NCI-H524 (cell line): ENCODE measurements at places on chromosomes 16 and 17.
A peak's percentile ranks its signal among the peaks of the same experiment; 100 is the strongest.

DNA sequence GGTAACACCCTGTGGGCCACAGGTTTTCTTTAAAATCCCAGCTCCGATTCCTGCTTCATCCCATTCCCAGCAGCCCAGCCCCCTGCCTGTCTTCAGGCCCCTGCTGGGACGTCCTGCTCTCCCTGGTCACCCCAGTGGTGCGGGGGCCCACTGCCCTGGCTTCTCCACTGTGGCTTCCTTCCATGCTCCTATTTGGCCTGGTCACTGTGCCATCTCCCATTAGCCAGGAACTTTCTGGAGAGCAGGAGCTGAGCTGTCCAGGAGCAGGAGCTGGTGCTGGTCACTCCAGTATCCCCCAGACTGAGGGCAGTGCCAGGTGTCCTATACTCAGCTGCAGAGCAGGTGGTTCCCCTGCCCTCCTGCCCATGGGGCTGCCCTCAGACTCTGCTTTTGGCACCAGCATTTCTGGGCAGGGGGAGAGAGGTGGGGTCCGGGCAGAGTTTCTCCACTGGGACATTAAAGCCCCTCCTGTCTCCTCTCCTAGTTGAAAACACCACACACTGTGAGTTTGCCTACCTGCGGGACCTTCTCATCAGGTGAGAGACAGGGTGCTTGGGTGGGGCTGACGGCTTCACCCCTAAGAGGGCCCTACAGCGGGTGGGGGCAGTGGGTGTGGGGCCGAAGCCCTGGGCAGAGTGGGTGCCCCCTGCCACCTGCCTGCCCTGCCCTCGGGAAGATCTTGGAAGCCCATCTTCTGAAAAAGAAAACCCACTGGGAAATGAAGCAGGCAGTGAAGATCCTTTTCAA lies 356.2 kb downstream of the SEC14L1 start:
- no peak for DNase-seq

DNA sequence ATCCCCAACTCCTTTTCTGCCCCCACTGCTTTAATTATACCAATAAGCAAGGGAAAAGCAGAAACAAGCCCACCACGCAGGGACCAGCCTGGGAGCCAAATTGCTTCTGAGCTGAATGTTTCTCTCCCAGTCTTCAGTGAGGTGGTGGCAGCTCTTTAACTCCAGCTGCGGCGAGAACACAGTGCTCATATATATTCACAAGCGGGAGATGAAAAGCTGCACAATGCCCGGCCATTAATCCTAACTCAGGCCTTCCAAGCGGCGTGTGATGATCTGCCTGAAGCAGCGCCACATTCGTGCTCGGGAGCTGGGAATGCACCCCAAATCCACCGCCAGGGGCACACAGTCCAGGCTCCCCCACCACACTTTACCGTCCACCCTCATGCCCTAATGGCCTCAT lies 203.7 kb upstream of the SDK2 start:
- DNase-seq, result no peak

GRCh38 chr17:80795090-80795580 lies 196.5 kb upstream of the CHMP6 start:
- no peak for DNase-seq

- DNase-seq, result no peak
Observed at GRCh38 chr16:46889942-46890300, 5.8 kb downstream of the GPT2 start.

- no peak for DNase-seq
Observed at GRCh38 chr17:49830605-49831004, 17.3 kb downstream of the TAC4 start.

GRCh38 chr17:34171245-34171818 lies 83.8 kb upstream of the CCL2 start:
- peak; percentile 32 for DNase-seq

DNA sequence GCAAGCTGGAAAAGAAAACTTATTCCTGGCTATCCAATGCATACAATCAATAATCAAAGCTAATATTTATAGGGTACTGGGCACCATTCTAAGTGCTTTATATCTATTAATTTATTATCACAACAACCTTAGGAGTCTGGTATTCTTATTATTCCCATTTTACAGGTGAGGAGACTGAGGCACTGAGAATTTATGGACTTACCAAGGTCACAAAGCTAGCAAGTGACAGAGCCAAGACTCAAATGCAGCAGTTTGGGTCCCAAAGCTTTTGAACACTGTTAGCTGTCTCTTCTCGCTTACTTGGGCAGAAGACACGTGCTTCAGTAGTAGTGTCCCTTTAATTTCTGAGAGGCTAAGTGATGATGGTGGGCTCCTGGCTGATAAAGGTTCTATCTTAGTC lies 152.6 kb downstream of the AATF start:
- no peak for DNase-seq

- DNase-seq, result no peak
Observed at GRCh38 chr16:1918351-1919326, at the start of gene HS3ST6. HS3ST6 (minus strand) TSS chr16:1918415; CDS start chr16:1918323, 92 bp downstream.

GRCh38 chr17:79332011-79332554 lies 257.5 kb downstream of the ENGASE start:
- DNase-seq, result no peak

- no peak for DNase-seq
Observed at GRCh38 chr17:82056729-82057621, 5.3 kb downstream of the GPS1 start.

- no peak for DNase-seq
Observed at GRCh38 chr16:505479-506245, 21.9 kb upstream of the CAPN15 start.

- no peak for DNase-seq
Observed at GRCh38 chr16:79071424-79071823, 529.1 kb downstream of the MAF start.

DNA sequence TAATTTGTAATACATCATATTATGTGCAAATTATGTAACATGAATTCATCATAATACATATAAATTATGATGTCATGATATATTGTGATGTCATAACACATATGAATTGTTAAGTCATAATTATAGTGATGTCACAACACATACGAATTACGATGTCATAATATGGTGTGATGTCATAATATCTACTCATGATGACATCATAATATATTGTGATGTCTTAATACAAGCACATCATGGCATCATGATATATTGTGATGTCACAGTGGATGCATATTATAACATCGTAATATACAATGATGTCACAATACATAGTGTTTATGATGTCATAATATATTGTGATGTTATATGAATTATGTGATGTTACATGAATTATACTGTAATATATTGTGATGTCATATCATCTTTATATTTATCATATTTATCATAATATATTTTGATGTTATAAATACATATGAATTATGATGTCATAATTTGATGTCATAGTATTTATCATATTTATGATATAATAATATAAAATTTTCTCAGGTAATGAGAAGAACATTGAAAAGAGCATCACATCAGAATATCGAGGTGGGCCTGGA lies 1793.0 kb downstream of the TP53TG3F start:
- DNase-seq, result no peak

DNA sequence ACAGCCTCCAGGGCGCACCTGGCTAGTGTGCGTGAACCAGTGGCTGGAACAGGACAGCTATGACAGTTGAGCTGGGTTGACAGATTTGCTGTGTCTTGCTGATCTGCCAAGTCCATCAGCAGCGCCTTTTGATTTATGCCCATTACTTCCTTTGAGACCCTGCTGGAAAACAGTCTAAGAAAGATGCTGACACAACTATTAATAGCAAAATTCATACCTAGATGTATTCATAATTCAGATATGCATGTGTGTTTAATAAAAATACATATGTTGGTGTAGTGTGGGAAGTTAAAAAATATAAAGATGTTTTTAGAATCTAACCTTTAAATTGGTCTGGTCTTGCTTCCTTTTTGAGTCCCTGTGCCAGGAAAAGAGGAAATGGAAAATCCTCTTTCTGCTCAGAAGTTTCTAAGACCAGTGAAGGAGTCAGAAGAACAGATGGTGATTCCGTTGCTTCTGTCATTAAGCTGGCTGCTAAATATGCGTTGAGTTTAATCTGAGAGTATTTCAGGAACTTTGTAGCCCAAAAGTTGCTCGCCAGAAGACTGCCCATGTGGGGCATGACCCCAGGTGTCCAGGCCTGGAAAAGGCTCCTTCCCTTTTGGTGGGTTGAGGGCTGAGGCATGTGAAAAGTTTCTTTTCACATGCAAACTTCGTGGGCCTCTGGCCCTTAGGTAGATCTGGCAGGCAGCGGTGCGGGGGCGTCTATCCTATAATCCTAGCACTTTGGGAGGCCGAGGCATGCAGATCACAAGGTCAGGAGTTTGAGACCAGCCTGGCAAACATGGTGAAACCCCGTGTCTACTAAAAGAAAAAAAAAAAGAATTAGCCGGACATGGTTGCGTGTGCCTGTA lies 40.0 kb upstream of the ENDOV start:
- DNase-seq, result peak; percentile 44

DNA sequence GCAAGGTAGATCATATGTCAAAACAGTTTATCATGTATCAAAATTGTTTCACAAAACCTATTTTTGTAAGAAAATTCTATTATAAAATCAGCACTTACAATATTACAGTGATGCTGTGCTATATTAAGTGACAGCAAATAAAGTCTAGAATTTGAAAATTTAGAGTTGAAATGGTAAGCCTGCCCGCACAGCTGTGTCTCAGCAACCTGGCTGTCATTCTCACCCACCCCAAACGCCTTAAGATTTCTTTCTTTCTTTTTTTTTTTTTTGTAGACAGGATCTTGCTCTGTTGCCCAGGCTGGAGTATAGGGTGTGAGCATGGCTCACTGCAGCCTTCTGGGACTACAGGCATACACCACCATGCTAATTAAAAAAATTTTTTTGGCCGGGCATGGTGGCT lies 26.8 kb downstream of the CDK5R1 start:
- DNase-seq, result no peak

DNA sequence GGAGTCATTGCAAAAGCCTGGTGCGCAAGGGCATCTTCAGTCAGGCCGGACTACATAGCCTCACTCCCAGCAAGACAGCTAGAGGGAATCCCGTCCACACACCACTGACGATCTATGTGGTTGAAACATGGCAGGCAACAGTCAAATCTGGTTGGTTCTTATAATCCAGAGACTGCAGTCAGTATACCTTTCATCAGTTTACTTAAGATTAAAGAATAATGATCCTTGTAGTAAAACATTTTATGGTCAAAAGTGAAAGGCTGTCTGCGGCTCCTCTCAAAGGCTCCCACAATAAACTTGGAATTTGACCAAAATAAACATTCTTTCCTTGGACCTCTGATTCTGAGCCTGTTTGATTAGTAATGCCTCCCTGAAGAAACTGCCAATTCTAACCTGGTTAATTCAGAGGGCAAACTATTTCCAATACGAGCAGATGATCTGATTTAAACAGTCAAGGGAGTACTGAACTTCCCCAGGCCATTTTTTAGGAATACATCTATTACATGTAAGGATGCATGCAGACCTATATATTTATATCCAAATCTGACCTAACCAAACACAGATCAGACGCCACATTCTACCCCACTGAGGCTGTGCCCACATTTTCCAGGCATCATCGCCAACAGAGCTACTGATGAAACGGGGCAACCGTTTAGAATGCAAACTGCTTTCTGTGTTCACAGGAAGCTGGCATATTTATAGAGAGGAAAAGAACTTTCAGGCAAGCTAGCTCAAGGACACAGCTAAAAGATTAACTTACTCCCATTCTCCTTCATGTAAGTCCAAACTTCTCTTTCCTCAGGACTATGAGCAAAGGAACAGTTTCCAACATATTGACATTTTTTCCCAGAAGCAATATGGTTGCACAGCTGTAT lies 15.3 kb upstream of the TXNDC11 start:
- DNase-seq, result no peak

DNA sequence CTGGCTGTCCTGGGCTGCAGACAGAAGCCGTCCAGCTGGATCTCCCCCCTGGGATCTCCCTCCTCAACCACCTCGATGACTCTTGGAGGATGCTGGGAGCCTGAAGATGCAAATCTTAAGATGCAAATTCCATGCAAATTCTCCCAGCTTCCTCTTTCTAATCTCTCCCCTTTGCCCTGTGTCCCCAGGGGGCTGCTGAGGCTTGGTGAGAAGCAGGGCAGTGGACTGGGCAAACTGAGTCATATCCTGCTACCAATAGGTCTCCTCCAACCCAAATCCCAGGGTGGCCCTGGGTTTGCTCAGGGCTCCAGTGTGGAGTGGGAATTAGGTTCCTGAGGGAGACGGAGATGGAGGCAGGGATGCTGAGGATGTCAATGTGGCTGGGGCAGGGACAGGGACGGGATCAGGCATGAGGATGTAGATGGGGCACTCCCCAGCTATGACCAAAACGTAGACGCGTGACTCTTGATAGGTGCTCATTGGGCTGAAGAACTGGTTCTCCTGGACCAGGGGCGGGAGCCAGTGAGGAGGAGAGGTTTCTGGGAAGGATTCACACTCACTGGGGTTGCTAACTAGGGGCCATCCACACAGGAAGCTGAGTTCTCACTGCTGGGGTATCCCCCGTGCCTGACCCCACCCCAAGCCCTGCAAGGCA lies 3.6 kb upstream of the ALOX12B start:
- DNase-seq, result no peak

GRCh38 chr16:64356267-64356666 lies 765.6 kb downstream of the CDH11 start:
- no peak for DNase-seq

GRCh38 chr16:87464691-87465300 lies 28.0 kb downstream of the ZCCHC14 start:
- no peak for DNase-seq

DNA sequence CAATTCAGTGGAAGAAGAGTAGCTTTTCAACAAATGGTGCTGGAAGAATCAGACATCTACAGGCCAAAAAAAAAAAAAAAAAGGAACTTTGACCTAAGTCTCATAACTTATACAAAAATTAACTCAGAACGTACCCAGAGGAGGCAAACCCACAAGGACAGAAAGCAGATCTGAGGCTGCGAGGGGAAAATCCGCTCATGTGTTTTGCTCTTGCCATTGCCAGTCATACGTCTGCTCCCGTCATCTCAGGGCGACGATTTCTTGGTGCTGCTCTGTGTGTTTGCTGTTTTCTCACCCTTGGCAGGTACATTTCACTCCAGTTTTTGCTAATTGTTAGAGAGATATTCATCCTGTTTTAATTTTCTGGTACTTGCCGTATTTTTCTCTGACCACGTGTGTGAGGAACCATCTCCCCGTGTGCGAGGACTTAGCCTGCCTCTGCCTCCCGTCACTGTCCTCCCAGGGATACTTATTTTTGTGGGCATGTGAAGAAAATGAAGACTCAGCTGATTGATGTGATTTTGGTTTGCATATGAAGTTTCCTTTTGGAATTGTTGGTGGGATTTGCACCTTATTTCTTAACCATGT lies 33.4 kb upstream of the ACSF3 start:
- no peak for DNase-seq

DNA sequence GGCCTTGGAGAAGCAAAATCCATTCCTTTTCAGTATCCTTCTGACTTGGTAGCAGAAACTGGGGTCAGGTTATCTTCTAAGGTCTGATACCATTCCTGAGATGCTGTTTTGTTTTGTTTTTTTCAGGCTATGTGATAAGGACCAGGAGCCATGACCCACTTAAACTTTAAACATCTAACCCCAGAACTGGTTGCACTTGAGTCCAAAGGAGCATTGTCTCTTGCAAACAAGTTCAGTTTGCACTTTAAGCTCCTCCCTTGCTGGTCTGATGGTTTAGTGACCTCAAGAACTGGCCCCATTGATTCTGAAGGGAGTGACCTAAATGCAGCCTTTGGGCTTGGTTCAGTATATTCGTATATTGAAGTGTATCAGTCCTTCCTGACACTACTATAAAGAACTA lies 75.2 kb downstream of the ERCC4 start:
- no peak for DNase-seq

GRCh38 chr16:1048442-1049112 lies 24.0 kb upstream of the SSTR5 start:
- peak; percentile 14 for DNase-seq
